ENCODE measurements at places on chromosomes 3 and 15.

DNA sequence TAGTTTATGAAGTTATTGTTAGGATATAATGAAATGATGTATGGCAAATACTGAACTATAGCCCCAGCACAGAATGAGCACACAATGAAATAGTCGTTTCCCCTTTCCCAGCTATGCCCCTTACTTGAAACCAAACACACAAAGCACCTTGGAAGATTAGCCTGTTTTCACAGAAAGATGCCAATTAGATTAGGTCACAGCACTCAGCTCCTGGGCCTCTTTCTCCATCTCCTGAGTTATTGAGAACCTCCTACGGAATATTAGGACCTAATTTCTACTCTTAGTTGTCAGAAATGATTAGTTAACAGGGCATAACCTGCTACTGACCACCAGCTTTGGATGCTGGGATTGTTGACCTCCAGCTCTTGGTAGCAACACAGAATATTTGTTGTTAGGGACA, 269.4 kb upstream of the ROPN1 start:
- peak; percentile 86 for DNase-seq

- no peak for DNase-seq
Measured at GRCh38 chr3:44439499-44440295, 37.8 kb downstream of the ZNF445 start.

GRCh38 chr15:85282504-85283115, 97.8 kb upstream of the AKAP13 start:
- no peak for DNase-seq

GRCh38 chr3:194449913-194450312, 36.9 kb downstream of the ATP13A3 start:
- no peak for DNase-seq

All from retinal pigment epithelial cell (primary cell).